ENCODE measurements at places on chromosomes 5 and 9. TPM values are rescaled to one million over a fixed set of nuclear protein-coding genes. Genes with fewer than 3 reads are reported as not detected.

- ATAC-seq: no peak
Measured at GRCh38 chr5:67163863-67164595, 32.6 kb downstream of the CD180 start.

GRCh38 chr5:56161439-56161823, 71.7 kb downstream of the ANKRD55 start:
- no peak for ATAC-seq

- peak; percentile 16 for ATAC-seq
Measured at GRCh38 chr5:102241809-102242421, 54.2 kb downstream of the SLCO4C1 start.

- ATAC-seq: no peak
Measured at GRCh38 chr5:39517800-39518199, 93.0 kb upstream of the DAB2 start.

- no peak for ATAC-seq
Measured at GRCh38 chr9:88747768-88748167, 212.8 kb downstream of the NXNL2 start.

Gene NUDT12
- 0.39 TPM for total RNA-seq

Data from activated T-helper 17 cell treated with anti-CD3 and anti-CD28 coated beads, Interleukin-2, amount 50 U/mL, for 72 hours (primary cell).